Bone marrow (tissue), 2 donors: ENCODE measurements at places on chromosomes 2 and 18.

DNA sequence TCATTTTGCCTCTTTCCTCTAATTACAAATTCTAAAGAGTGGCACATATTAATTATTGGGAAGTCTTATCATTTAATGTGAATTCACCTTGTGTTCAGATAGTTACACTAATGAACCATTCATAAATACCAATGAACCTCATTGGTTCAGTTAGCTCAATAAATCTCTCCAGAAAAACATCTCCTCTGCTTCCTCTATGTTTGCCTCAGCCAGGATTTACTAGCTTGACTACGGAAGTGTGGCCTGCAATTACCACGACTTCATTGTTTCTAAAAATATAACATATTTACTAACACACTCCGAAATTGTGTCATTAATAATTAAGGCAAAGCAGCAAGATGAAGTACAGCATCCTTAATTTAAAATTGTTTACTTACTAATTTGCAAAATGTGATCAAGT is 103.3 kb downstream of the PLA2R1 start:
- no peak for DNase-seq

- DNase-seq: no peak
These were observed 403 bp downstream of the COL4A3 start for GRCh38 chr2:227164763-227165291.

DNA sequence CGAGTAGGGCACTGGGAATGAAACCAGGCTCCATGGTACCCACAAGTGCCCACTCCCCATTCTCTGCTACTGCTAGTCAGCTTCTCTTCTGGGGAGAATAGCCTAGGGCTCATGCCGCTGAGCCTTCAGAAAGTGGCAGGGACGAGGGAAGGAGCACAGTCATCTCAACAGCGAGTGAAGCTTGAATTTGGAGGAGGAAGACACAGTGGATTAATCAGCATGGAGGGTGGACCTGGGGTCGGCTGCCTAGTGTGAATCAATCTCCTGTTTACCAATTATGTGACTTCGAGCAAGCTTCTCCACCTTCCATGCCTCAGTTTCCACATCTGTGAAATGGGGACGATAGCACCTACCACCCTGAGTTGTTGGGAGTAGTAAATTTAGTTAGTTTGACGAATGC is 157.0 kb downstream of the SEPTIN10 start:
- no peak for DNase-seq

DNA sequence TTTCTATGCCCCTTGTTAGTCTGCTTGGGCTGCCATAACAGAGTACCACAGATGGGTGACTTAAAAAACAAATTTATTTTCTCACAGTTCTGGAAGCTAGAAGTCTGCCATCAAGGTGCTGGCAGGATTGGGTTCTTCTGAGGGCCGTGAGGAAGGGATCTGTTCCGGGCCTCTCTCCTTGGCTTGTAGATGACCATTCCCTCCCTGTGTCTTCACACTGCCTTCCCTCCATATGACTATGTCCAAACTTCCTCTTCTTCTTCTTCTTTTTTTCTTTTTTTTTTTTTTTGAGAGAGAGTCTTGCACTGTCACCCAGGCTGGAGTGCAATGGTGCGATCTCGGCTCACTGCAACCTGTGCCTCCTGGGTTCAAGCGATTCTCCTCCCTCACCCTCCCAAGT is 13.1 kb upstream of the CCNYL1 start:
- no peak for DNase-seq

- DNase-seq: peak; percentile 19
These were observed 44.5 kb downstream of the USP34 start for GRCh38 chr2:61426267-61426897.

GRCh38 chr18:7958897-7959146 is 391.7 kb downstream of the PTPRM start:
- no peak for DNase-seq

- no peak for DNase-seq
These were observed 185.8 kb upstream of the ACAA2 start for GRCh38 chr18:49999128-49999527.

DNA sequence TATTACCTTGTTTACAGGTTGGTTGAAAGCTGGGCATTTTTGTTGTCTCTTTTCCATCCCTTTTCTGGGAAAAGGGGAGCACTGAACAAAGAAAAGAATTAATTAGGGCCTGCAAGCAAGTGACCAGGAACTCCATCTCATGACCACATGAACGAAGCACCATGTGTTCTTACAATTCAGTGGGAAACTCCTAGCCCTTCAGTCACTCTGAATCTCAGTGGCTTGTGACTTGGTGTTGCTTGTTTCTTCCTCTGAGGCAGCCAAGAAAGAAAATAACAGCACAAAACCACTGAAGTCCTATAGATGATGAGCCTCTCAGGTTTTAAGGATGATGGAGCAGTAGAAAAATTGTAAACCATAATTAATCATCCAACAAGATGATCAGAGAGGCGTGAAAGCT is 129.1 kb upstream of the CAB39 start:
- DNase-seq: no peak

DNA sequence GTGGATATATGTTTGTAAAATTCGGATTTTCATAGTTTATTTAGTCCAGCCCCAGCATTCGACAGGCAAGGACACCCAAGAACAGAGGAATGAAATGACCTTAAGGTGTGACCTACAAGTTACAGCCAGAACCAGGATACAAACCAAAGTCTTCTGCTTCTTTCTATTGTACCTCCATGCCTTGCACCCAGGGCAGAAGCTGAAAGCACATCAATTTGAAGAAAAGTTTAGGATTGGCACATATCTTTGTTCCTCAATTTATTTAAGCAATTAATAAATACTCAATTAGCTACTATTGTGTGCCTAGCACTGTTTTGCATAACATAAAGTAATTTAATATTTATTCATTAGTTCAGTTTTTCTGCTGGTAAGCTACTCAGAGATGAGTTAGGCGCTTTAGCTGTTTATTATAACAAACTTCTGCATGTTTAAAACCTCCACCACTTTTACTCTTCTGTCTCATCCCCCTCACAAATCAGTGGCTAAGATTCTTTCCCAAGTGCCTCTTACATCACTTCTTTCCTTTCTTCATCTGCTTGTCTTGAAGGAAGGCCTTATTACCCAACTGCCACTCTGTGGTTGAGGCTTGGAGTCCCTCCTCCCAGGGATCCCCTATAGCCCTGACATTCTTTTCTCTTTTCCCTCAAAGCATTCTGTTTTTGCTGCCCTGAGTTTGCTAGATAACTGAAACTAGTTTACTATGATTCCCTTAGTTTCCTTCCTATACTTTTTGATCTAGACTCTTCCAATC is 37.1 kb upstream of the DARS1 start:
- no peak for DNase-seq

- no peak for DNase-seq
These were observed 540.0 kb upstream of the SLC39A10 start for GRCh38 chr2:195117011-195117410.

DNA sequence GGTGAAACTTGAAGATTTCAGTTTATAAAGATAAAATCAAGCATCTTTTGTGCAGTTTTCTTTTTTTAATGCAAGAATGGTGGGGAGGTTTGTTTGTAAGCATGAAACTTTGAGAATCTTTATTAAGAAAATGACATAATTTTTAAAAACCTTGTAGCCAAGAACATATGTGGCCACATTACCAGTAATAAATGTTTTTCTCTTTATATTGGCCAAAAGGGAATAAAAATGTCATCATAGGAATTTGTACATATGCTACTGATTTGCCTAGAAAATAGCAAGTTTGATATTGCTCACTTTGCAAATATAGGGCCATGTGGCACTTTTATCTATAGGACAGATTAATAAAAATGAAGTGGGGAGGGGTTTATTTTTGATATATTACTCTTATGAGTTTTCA is 25.6 kb downstream of the METTL21A start:
- DNase-seq: no peak

DNA sequence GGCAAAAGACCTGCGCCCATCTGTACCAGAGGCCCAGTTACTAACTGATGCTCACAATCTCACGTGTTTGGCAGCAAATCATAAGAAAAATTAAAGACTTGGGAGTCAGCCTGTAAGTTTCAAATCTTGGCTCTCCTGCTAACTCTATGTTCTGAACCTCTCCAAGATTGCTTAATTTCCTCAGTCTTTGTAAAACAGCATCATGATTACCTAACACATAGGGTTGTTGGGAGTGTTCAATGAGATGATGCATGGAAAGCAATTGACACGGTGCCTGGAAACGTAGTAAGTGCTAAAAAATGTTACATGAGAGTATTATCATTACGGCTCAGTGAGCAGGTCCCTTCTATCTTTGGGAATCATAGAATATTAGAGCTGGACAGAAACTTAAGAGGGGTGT is 497.6 kb upstream of the TCF4 start:
- no peak for DNase-seq

DNA sequence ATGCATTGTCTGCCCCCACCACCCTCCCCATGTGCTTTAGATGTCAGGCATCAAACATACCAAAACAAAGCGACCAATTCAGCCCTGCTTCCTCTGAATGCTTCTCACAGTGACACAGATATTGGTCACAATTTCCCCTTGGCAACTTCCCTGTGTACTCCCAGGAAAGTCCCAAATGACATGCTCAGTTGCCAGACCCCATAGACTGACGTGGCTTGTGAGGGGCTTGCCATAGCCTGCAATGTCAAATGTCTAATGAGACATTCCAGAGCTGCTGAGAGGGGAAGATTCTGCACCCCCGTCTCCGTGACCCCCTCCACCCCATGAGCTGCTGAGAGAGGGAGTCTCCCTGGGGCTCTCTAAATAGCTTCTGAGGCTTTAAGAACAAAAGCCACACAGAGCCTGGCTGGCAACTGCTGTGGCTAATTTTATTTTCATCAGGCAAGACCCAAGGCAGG is 47.3 kb downstream of the RFTN2 start:
- no peak for DNase-seq

- DNase-seq: no peak
These were observed 54.2 kb downstream of the DDX1 start for GRCh38 chr2:15645720-15646385.

- no peak for DNase-seq
These were observed 102.4 kb downstream of the CACNB4 start for GRCh38 chr2:151996243-151997003.

GRCh38 chr2:133415210-133415876 is 152.9 kb downstream of the NCKAP5 start:
- no peak for DNase-seq

- no peak for DNase-seq
These were observed 210.1 kb downstream of the AGPS start for GRCh38 chr2:177602611-177603164.

- no peak for DNase-seq
These were observed 214.7 kb downstream of the RAD51AP2 start for GRCh38 chr2:17303521-17303920.

- DNase-seq: no peak
These were observed 97.7 kb upstream of the TMEFF2 start for GRCh38 chr2:192292478-192292877.

GRCh38 chr2:85312404-85312803 is 15.4 kb downstream of the TGOLN2 start:
- DNase-seq: no peak

DNA sequence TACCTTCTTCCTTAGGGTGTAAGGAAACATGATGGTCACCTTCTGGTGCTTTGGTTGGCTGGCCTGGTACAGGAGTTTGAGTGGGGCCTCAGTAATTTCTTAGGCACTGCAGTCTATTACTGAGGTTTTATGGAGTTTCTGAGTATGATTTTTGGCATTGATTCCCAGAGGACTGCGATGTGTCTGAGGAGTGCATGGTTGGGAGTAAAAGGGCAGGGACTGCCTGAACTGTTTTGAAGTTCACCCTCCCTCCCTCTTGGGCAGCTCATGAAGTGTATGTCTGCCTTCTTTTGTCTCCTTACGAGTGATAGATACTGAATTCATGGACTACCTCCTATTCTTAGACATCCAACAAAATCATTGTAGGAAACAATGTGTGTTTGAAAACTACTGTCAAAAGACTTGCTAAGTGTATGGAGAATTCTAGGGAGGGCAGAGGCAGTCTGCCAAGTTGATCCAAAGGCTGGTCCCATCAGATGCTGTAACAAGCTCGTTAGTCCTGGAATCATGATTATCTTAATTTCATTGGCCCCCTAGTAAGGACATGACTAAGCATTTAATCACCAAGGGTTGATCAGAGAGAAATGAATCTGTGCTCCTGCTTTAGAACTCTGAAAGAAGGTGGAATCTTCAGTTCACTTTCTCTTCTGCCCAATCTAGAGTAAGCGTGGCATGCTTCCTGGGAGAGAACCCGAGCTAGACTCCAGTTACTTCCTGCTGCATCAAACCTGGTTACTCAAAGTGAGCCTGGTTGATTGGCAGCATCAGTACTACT is 26.5 kb downstream of the LYPD6B start:
- DNase-seq: no peak

GRCh38 chr2:201901786-201902185 is 95.4 kb downstream of the CDK15 start:
- no peak for DNase-seq

DNA sequence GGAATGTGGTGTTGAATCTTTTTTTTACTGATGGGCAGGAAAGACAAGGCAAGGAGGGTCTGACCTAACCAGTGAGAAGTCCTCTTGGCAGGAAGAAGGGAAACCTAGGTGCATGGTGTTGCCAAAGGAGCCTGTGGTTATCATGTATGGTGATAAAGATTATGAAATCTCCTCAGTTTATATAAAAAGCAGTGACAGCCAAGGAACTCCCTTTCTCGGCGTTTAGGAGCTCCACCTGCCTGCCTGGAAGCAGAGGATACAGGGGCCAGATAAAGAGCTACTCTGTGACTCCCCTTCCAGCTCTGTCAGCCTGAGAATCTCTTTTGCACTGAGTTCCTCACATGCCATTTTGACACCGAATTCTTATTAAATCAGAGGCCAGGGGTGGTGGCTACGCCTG is 26.1 kb downstream of the COLEC12 start:
- no peak for DNase-seq

DNA sequence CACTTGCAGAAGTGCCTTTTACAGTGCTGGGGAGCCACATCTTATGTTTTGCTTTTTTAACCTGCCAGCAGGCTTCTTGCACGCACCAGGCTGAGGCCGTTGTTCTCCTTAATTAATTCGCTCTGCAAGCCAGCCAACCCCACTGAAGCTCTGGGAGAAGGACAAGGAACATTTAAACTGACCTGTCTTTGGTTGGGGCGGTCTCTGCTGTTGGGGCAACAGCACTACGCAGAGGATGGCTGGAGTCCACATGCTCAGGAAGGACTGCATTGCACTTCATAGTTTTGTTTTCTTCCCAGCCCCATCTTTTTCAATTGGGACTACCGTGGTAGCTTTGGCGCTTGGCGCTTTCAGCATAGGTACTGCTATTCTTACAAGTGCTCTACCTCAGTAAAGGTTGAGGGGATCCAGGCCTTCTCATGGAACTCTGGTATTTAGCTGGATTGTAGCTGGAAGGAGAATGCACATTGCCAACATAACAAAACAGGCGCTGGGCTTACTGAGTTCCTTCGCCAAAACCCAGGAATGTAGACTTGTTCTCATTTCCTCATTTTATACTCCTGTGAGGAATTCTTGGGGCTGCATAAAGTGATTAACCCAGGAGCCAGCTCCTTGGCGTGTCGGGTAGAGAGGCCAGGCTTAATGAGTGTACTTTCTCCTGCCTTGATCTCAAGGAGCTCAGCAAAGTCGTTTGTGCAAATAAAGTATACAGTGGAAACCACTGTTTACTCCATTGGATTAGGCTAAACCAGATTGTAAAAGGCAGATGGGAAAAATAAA is 146.2 kb downstream of the PRKCE start:
- DNase-seq: no peak

GRCh38 chr18:58113337-58113736 is 69.3 kb downstream of the NEDD4L start:
- no peak for DNase-seq

GRCh38 chr2:207883002-207883780 is 113.5 kb upstream of the FZD5 start:
- DNase-seq: peak; percentile 8
